ENCODE measurements at places on chromosomes 2 and 18.
A peak's percentile ranks its signal among the peaks of the same experiment; 100 is the strongest.

DNA sequence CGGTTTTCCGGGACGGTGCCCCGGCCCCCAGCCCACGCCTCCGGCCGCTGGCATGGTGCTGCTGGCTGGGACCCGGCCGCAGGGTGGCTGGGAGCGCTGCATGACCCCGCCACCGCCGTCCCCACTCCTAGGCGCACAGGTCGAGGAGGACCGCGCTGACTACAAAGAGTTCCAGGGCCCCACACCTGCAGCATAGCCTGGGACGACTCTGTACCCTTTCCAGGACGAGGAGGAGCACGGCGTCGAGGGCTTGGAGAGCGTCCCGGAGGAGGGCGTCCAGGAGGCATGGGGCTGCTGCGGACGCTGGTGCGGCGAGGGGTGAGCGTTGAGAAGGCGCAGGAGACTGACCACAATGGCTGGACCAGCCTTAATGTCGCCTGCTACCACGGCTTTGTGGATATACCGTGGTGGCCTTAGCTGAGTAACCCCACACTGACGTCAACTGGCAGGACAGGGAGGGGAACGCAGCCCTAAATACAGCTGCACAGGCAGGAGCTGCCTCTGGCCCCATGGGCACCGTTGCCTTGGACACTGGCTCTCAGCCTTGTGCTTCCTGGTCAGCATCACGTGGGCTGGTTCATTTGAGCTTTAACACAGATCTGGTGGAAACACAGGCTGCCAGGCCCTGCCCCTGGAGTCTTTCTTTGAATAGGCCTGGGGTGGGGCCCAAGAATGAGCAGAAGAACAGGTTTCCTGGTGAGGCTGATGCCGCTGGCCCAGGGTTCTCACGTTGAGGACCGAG, 40.9 kb upstream of the TRIM43B start:
- H3K4me1 ChIP-seq, result peaks cover 12% of the 10 kb centered on the region
- H3K4me3 ChIP-seq, result peak overlapping the region; percentile 87
- DNase-seq, result no peak

DNA sequence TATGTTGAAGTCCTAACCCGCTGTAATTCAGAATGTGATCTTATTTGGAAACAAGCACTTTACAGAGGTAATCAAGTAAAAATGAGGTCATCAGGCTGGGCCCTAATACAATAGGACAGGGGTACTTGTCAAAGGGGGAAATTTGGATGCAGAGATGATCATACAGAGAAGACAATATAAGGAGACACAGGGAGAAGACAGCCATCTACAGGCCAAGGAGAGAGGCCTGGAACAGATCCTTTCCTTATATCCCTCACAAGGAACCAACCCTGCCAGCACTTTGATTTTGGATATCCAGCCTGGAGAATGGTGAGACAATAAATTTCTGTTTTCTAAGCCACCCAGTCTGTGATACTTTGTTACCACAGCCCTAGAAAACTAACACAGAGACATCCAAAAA, 104.3 kb downstream of the METTL4 start:
- DNase-seq, result no peak
- H3K27ac ChIP-seq, result no peak overlapping the region
- peaks cover 9% of the 10 kb centered on the region for H3K27me3 ChIP-seq
- no peak overlapping the region for H3K4me3 ChIP-seq
- no peaks in the 10 kb centered on the region for H3K4me1 ChIP-seq

DNA sequence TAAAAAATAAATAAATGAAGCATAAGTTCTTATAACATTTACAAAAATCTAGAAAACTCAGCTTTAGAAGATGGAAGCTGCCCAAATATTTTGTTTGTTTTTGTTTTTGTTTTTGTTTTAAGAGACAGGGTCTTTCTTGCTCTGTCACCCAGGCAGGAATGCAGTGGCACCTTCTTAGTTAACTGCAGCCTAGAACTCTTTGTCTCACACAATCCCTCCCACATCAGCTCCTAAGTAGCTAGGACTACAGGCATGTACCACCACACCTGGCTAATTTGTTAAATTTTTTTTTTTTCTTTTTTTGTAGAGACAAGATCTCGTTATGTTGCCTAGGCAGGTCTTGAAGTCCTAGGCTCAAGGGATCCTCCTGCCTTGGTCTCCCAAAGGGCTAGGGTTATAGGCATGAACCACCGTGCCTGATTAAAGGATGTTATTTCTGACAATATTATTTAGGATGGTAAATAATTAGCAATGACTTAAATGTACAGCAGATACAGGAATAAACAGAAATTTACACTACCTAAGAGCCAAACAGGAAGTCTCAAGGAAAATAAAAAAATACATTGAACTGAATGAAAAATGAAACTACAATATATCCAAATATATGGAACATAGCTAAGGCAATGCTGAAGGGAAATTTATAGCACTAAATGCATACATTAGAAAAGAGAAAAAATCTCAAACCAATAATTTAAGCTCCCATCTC, 17.2 kb downstream of the SESTD1 start:
- H3K4me3 ChIP-seq, result no peak overlapping the region
- peaks cover 10% of the 10 kb centered on the region for H3K4me1 ChIP-seq
- H3K36me3 ChIP-seq, result peaks cover 5% of the 10 kb centered on the region
- DNase-seq, result no peak
- no peaks in the 10 kb centered on the region for H3K27me3 ChIP-seq

DNA sequence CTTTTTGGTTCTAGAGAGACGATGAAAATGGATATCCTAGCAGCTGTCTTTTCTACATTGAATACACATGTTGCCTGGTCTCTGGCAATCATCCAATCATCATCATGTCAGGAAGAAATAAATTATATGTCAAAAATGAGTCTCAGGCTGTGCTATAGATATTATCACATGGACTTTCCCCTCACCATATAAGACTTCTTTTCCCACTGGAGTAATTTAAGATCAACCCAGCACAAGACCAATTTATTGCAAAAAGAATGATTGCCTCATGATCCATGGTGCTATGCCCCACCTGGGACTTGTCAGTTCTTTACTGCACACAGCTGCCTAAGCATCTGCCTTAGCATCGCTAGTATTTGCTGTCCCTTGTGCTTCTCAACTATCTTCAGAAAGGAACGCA, 783.7 kb upstream of the TMEFF2 start:
- no peaks in the 10 kb centered on the region for H3K27me3 ChIP-seq
- no peak for DNase-seq
- no peak overlapping the region for H3K27ac ChIP-seq
- H3K36me3 ChIP-seq, result no peaks in the 10 kb centered on the region
- no peak overlapping the region for H3K4me3 ChIP-seq
- no peaks in the 10 kb centered on the region for H3K4me1 ChIP-seq

GRCh38 chr2:105395691-105396090, 3.2 kb downstream of the FHL2 start:
- H3K27me3 ChIP-seq, result no peaks in the 10 kb centered on the region
- no peak overlapping the region for H3K4me3 ChIP-seq
- peaks cover 13% of the 10 kb centered on the region for H3K4me1 ChIP-seq
- no peaks in the 10 kb centered on the region for H3K36me3 ChIP-seq
- no peak for DNase-seq
- no peak overlapping the region for H3K27ac ChIP-seq

GRCh38 chr2:54226260-54226659, 29.8 kb downstream of the TSPYL6 start:
- no peaks in the 10 kb centered on the region for H3K4me1 ChIP-seq
- no peak overlapping the region for H3K27ac ChIP-seq
- no peak overlapping the region for H3K4me3 ChIP-seq
- DNase-seq, result no peak
- H3K27me3 ChIP-seq, result no peaks in the 10 kb centered on the region

All from naive thymus-derived CD8-positive, alpha-beta T cell (primary cell).